NCI-H187 treated with DMSO at 0.1 percent for 48 hours (cell line): ENCODE measurements at places on chromosomes 6 and 20.

GRCh38 chr6:121321282-121321681 lies 13.0 kb downstream of the TBC1D32 start:
- DNase-seq, result no peak

DNA sequence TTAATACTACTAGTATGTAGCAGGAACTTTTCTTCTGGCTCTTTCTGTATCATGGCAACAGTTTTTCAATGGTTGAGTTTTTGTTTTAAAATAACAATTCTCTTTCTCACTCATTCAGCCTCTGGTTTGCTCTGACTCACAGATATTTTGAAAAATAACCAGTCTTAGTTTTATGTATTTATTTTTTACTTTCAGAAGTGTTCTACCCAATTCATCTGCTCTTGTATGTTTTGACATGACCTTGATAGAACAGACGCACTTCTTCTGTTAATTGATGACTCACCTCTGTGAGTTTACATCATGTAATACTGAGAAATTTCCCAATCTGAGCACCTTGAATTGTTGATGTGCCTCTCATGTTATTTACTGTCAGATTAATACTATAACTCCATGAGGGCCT lies 178.9 kb downstream of the SASH1 start:
- no peak for DNase-seq

DNA sequence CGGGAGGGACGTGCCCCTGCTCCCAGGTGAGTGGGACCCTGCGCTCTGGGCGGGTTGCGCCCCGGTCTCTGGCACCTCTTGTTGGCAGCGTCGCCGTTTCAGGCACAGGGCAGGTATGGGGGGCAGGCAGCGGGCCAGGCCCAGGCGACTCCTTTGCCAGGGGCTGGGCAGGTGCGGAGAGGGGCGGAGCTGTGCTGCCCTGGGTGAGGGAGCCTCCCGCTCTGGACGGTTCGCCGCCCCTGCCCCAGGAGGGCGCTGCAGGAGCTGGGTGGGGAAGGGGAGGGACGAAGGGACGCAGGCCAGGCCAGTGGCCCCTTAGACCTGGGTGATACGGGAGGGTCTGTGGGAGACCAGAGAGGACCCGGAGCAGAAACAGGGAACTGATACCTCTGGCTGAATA lies 663.9 kb upstream of the DEFB115 start:
- DNase-seq, result no peak

DNA sequence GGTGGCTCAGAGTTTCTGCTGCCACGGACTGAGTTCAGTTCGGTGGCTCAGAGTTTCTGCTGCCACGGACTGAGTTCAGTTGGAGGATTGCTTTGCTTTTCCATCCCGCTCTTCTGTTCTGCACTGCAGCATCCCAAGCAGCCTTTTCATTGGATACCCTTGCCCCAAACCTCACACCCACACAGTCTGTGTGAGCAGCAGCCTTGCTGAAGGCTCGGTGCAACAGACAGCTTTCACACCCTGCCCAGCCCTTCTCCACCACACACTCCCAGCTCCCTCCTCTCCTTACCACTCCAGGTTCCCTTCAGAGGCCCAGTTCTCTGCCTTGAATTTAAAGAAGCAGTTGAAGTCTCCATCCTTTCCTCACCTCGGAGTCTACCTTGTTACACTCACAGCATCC lies 52.5 kb upstream of the CHD6 start:
- DNase-seq, result no peak

- no peak for DNase-seq
These were observed 697.6 kb downstream of the HACE1 start for GRCh38 chr6:104162036-104162669.

DNA sequence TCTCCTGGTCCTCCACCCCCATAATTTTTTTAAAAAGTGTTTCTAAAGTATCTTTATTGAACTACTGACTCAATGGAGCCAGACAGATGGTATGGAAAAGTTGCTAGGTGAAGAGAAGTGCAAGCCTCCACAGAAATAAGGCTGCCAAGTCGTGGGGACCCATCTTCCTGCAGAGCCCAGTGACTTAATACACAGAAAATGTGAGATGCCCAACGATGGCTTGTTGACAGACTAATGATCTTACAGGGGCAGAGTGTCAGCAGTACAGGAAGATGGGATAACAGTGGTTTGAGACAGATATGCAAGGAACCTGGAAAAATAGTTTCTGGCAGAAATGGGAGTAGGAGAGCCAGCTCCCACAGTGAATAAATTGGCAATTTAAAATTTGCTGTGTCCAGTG lies 43.3 kb downstream of the FYN start:
- no peak for DNase-seq

DNA sequence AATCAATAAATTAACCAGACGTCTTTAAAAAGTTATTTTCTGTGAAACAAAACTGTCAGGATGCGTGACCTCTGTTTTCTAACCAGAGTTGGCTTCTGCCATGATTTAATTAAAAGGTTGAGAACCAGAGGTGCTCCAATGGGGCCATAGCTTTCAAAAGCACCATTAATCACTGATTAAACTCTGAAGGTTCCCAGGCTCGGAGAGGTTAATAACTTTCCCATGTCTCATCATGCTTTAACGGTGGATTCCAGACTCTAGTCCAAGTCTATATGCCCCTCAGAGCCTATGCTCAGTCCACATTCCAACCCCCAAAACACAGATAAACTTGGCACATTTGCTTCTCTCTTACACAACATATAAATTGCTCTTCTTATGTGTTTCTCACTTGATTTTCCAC lies 95.5 kb downstream of the SNAP91 start:
- no peak for DNase-seq

DNA sequence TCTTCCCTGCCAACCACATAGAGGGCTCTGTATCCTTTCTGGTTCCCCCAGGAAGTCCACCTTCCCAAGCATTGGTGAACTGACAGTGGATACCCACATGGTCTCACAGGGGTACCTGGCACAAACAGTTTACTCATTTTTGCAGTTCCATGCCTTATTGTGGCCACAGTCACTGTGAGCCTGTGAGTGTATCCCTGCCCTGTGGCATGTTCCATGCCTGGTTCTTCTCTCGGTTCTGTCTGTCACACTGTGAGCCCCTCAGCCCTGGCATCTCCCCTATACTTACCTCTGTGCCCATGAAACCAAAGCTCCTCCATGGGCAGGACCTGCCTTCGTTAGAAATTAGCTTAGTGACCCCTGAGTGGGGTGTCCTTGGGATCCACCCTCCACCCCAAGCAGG lies 107.8 kb downstream of the TOX2 start:
- DNase-seq, result no peak

DNA sequence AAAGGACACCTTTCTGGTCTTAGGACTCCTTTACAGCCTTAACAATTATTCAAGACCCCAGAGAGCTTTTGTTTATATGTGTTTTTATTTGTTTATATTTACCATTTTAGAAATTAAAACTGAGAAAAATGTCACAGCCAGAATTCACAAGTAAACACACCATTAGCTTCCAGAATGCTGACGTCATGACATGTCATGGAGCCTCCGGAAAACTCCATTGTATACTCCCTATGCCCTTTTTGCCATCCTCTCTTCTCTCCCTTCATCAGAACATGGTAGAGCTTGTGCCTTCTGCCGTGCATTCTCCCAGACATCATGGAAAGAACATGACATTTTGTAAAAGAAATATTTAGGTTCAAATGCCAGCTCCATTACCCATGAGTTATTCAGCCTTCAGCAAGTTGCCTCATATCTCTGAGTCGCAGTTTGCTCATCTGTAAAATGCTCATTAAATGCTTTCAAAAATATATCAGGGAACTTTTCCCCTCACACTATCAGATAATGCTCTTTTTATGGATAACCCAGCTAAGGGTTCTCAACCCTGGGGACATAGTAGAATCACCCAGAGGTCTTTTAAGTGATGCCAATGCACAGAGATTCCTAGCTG lies 27.8 kb downstream of the TNFAIP3 start:
- DNase-seq, result no peak

GRCh38 chr6:151191527-151191926 lies 48.2 kb upstream of the AKAP12 start:
- no peak for DNase-seq

- no peak for DNase-seq
These were observed 26.7 kb downstream of the HCK start for GRCh38 chr20:32078791-32079190.

DNA sequence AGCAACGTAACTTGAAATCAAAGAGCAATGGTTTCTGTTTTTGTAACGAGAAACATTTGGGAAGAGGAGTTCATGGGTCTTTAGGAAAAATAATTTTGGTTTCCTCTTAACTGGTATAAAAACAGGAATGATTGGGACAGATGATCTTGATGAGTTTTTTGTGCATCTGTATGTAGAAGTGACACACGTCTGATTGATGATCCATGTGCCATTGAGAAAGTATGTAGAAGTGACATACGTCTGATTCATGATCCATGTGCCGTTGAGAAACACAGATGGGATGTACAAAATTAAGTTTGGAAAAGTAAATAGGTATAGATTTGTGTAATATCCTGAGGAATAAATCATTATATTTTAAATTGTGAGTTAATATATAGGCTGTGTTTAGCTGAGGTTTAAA lies 2.1 kb downstream of the KIAA1586 start:
- DNase-seq, result no peak

DNA sequence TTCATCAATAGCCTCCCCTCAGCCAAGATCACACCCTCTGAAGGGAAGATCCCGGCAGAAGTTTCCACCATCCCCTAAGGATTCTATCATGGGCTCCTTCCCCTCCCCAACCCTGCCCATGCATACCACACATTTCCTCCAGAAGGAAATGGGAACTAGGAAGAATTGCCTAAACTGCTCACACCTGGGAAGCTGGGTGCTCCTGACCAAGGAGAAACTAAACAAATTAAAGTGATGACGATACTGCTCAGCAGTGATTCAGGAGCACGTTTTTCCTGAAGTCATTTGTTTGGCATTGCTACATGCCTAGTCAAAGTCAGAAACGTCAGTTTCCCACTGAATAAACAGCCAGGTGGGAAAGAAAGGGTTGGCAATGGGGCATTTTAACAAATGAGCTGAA lies 136.1 kb upstream of the CDYL start:
- DNase-seq, result no peak

DNA sequence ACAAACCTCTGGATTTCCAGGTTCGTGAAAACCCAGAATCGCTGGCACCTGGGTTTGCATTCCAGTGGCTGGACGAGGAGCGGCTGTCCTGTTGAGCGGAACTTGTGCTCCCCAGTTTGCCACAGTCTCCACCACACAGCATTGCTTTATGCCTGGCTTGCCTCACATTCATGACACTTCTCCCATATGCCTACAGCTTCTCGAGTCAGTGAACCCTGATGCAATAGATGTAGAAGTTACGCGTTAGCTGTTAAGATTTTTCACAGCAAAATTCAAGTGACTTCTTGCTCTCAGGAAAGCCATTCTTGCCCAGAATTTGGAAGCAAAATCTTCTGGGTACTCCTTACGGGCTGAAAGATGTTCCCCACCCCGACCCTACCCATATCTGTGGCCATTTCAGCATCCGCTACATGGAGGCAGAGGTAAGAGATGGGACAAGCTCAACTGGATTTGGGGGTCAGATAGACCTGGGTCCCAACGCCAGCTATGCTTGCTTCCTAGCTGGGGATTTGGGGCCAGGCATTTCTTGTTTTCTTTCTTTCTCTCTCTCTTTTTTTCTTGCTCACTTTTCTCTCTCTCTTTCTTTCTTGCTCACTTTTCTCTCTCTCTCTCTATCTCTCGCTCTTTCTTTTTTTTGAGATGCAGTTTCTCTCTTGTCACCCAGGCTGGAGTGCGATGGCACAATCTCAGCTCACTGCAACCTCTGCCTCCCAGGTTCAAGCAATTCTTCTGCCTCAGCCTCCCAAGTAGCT lies 12.4 kb upstream of the GDAP1L1 start:
- DNase-seq, result no peak

- no peak for DNase-seq
These were observed 50.7 kb downstream of the FAM8A1 start for GRCh38 chr6:17650656-17651309.

DNA sequence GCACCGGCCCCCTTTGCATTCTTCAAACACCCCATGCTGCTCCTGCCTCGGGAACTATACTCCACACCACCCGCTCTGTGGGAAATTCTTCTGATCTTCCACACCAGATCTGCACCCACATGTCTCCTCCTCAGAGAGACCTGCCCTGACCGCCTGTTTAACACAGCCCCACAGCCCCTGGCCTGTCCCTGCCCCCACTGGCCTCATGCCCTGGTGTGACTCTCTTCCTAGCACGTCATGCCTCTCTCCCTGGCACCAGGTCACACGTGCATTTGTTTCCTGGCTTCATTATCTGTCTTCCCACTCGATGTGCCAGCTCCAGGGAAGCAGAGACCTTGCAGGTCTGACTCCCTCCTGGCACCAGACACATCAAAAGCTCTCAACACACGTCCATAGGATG lies 79.6 kb downstream of the ANKRD60 start:
- no peak for DNase-seq

GRCh38 chr6:167970230-167970629 lies 27.2 kb upstream of the KIF25 start:
- DNase-seq, result no peak

DNA sequence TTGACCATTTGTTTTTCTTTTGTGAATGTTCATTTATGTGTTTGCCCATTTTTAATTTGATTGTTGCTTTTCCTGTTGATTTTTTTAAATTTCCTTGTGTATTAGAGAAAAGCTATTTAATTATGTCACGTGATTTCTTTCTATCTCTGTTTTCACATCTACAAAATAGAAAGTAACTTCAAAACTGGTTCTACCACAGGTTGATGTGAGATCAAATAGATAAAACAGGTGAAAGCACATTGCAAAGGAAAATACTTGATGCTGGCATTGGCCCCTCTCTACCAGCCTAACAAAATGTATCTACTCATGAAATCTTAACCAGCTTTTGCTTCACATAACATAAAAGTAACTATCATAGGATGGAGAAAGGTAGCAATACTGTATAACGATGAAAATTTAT lies 129.2 kb downstream of the TMEM242 start:
- no peak for DNase-seq

DNA sequence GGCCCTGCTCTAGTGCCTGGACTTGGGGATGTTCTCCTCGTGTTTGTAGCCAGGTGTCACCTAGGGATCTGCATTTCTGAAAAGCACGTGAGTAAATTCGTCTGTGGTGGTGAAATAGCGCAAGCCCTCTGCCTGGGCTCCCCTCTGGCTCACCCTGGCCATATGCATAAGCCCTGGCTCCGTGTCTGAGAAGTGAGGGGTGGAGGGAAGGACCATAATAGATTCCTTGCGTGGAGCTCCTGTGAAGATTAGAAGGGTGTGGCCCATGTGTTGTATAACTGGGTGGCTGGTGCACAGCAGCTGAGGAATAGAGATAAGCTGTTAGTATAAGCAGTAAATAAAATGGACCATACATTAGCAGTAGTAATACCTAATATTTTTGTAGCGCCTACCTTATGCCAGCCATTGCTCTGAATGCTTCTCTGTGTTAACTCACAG lies 4.8 kb downstream of the BCAS1 start:
- no peak for DNase-seq

DNA sequence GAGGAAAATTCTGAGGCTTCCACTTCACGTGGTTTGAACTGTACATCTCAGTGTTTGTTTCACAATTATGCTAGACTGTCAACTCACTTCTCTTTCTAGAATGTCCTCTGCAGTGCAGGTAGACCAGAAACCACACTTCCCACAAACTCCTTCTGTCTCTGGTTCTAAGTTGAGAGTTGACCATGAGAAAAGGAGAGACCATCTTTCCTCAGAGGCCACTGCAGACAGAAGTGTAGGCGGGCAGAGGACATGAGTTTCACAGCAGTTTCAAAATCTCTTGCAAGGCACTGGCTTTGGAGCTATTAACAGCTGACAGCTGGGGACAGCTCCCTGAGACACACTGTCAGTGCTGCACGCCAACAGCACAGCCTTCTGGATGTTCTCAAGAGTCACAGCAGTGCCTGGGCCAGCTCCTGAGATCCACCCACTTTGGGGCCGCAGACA lies 55.4 kb upstream of the MOXD1 start:
- no peak for DNase-seq
